ENCODE measurements at places on chromosomes 6 and 20.

GRCh38 chr6:10759312-10759839, 11.8 kb downstream of the TMEM14B start:
- DNase-seq = no peak

GRCh38 chr6:78554341-78554740, 313.0 kb upstream of the IRAK1BP1 start:
- DNase-seq = no peak

GRCh38 chr20:5770987-5771318, 20.8 kb downstream of the SHLD1 start:
- DNase-seq = no peak

DNA sequence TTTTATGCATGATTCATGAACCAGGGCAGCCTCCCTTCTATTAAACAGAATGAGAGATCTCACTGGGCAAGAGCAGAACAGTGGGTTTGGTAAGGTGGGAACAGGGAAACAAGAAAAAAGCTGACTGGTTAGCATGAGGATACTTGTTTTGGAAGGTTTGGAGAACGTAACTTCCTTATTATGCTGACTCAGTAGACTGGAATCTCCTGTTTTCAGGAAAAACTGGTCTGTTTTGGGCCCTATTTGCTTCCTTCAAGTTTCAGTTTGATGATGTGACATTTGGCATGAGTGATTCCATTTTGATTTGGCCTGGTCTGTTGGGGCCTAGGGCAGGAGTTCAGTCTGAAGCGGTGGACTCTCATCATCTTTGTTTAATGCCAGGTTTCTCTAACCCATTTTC, 172.0 kb downstream of the MYLK4 start:
- no peak for DNase-seq

GRCh38 chr6:3291346-3291745, 32.6 kb downstream of the PSMG4 start:
- no peak for DNase-seq

DNA sequence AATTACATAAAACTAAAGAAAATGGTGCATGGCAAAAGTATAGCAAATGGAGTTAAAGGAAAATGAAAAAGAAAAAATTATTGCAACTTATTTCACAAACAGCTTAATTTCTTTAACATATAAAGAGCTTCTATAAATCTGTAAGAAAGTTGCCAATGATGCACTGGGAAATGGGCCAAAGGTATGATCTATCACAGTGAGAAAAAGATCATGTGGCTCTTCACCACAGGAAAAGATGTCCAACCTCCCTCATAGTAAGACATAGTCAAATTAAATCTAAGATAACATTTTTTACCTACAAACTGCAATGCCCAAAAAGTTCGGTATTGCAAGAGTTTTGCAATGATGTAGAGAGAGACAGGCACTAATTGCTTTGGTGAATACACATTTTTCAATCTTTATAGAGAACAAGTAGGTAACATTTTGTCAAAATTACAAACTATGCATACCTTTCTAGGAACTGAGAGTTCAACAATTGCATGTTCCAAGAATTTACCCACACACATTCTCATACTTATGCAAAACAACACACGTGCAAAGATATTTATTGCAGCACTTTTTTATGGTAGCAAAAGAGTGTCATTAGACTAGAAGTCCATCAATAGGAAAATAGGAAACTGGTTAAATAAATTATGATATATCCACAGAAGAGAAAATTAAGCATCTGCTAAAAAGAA, 372.6 kb downstream of the QKI start:
- DNase-seq = no peak

GRCh38 chr6:89323511-89323971, 8.4 kb upstream of the GABRR2 start:
- DNase-seq = no peak

DNA sequence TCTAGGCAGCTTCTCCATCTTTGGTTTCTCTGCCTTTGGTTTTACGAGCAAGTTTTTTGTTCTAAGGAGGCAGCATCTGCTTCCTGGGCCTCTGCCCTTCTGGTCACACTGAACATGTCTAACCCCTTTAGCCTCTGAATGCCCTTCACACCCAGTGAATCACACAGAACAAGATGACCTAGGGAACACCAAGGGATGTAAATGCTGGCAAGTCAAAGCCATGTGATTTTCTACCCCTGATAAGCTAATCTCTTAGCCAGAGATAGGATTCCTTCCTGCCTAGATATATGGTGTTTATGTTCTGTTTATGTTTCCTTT, 7.2 kb upstream of the BPIFB6 start:
- no peak for DNase-seq

GRCh38 chr6:86487660-86488221, 449.6 kb upstream of the HTR1E start:
- DNase-seq = no peak

GRCh38 chr20:13046409-13046808, 37.6 kb downstream of the SPTLC3 start:
- DNase-seq = no peak

DNA sequence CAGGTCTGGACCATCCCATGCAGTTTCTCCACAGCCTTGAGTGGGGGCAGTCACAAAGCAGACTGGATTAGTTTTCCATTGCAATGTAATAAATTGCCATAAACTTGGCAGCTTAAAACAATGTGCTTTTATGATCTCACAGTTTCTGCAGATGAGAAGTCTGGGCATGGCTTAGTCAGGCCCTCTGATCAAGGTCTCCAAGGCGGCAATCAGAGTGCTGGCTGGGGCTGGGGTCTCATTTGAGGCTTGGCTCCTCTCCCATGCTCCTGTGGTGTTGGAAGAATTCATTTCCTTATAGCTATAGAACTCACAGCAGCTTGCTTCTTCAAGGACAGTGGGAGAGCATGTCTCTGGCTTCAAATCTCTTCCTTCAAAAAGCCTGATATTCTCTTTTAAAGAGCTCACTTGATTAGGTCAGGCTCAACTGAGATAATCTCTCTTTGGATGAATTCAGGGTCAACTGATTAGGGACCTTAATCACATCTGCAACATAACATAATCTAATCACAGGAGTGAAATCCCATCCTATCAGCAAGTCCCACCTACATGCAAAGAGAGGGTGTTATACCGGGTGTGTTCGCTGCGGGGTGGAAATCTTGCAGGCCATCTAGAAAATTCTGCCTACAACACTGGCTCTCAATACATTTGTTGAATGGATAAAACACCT, 77.4 kb upstream of the SULF2 start:
- no peak for DNase-seq

DNA sequence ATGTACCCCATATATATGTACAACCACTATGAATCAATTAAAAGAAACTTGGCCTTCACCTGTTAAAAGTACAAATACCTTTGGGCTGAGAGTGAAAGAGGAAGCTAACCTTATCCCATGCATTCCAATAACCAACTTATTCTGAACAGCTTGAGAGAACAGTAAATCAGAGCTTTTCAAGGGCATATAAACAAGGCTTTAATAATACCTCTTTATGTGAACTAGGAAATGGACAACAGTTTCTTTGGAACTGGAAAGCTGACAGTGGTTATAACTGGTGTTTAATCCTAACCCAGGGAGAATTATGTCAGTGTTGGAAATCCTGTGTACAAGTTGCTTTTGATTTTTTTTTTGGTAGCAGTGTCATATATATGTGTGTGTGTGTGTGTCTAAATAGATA, 170.5 kb downstream of the TFAP2B start:
- no peak for DNase-seq

DNA sequence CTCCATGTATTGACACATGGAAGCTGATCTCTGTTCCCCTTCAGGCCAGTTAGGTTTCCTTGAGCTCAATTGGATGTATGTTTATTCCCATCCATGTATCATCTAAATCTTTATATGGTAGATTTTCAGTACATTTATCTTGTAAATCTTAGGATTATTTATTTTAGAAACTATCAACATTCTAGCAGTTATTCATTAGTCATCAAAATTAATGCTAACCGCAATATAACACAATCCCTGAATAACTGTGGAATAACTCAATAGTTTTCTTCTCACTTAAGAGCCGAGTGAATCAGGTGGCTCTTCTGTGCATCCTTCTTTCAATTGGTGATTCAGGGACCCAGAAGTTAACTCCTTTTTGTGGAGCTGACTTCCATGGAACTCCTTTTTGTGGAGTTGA, 15.5 kb upstream of the TBX18 start:
- DNase-seq = no peak

DNA sequence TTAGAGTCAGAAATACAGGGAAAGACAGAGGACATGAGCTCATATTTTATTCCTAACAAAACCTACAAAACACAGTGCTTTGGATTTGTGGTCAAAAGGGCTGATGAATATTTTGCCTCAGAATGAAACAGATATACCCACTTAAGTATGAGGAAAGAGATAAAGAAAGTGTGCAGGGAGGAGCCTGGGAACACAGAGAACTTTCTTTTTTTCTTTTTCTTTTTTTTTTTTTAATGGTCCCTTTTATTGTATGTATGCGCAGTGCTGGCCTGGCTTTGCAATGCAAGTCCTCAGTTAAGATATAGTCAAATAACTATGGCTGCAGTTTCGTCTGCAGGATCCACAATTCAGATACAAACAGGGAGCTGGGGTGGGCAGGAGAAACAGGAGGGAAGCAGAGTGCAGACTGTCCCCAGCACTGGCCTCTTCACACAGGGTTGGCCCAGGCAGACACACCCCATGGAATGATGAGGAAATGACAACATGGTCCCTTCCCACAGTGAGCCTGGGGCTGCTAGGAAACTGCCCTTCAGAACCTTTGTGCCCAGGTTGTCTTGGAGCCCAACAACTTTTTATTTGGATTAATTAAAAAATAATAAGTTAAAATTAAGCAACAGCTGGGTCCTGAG, 629.8 kb upstream of the AGPAT4 start:
- no peak for DNase-seq

- DNase-seq = no peak
Observed at GRCh38 chr20:12030470-12030869, 112.8 kb downstream of the BTBD3 start.

GRCh38 chr6:157232161-157232895, 91.0 kb downstream of the TMEM242 start:
- DNase-seq = no peak

DNA sequence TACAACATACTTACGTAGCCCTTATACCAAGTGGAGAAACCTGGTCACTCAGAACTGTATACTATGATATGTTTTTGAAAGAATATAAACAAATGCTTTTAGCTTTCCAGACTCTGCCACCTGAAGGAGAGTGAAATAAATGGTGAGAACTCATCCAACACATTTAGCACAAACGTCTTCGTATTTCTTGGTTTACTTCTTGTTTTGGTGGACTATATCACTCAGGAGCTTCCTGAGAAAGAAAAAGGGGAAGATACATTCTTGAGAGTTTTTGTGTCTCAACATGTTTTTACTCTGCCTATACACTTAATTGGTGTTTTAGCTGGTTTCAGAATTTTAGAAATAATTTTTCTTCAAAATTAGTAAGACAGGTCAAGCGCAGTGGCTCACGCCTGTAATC, 19.4 kb upstream of the CTAGE9 start:
- no peak for DNase-seq

- no peak for DNase-seq
Observed at GRCh38 chr20:21114584-21114983, 8.4 kb upstream of the LINC00237 start.

GRCh38 chr6:38671885-38672467, 31.0 kb downstream of the GLO1 start:
- peak; percentile 30 for DNase-seq

GRCh38 chr6:149634315-149634714, 14.2 kb downstream of the KATNA1 start:
- DNase-seq = no peak

DNA sequence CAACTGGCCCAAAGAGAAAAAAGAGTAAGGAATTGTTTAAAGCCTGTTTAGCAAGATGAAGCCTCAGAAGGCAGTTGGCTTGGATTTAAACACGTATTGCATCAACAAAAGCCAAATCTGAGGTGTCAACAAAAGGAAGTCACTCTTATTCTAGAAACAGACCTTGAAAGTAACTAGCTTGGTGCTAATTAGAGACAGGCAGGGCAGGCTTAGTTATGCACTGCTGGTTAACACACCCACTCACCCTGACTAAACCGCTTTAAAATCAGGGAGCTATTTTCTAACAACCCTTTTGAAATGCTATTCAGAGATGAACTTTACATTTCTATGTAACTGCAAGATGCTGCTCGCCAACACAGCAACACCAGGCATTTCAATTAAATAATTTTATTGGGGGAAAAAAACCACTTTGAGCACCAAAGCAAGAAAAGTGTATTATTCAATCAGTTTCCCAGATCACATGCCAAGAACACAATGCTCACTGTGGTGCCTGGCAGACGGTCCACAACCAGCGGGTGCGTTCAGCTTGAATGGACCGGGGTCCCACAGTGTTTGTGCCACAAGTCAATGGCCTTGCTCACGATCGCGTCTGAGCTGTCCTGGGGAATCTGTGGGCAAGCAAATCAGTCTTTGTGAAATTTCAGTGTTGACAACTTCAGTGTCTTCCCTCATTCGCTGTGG, 23.6 kb downstream of the TBC1D7 start:
- DNase-seq = no peak

DNA sequence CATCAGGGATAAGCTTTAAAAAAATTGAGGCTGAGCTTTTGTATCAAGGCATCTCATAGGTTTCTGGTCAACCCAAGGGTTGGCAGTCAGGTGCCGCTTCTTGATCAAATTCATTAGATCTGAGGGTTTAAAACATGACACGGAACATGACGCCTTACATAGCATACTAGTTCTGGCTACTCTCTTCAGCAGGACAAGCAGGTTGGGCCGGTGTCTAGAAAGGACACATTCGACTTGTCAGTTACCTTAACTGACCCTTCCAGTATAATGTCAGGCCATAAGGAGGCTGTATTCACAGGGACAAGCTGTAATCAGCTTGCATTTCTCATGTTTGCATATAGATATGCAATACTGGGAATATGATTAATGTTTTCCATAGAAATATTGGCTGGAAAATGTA, 65.6 kb downstream of the PHACTR1 start:
- no peak for DNase-seq

DNA sequence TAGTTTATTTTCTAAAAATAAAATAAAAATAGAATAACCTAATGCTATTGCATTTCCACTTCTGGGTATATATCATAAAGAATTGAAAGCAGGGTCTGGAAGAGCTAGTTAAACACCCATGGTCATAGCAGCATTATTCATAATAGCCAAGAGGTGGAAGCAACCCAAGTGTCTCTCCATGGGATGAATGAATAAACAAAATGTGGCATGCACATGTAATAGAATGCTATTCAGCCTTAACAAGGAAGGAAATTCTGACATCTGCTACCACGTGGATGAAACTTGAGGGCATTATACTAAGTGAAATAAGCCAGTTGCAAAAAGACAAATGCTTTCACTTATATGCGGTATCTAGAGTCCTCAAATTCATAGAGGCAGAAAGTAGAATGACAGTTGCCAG, 130.8 kb downstream of the TIAM2 start:
- no peak for DNase-seq

DNA sequence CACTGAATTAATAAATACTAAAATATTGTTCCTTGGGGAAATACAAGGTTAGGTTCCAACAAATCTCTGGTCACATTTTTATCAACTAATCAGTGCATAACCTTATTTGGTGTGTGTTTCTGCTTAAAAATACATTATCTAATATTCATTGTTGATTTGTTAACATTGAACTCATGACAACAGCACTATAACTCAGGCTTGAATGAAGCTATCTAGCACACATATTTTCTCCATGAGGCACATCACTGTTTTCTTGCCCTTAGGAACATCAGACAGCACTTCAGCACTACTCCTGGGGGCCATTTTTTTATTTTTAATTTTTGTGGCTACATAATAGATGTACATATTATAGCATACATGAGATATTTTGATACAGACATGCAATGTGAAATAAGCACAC, 277.2 kb upstream of the NT5E start:
- no peak for DNase-seq

- DNase-seq = no peak
Observed at GRCh38 chr6:33490198-33490597, 35.8 kb downstream of the ZBTB9 start.
